Renal pelvis (tissue), 12 donors: ENCODE measurements at places on chromosomes 6 and 20. TPM values are rescaled to one million over a fixed set of nuclear protein-coding genes. Genes with fewer than 3 reads are reported as not detected.
A peak's percentile ranks its signal among the peaks of the same experiment; 100 is the strongest.

GRCh38 chr6:163745536-163746400, 331.2 kb downstream of the QKI start:
- peak; percentile 37 for DNase-seq

DNA sequence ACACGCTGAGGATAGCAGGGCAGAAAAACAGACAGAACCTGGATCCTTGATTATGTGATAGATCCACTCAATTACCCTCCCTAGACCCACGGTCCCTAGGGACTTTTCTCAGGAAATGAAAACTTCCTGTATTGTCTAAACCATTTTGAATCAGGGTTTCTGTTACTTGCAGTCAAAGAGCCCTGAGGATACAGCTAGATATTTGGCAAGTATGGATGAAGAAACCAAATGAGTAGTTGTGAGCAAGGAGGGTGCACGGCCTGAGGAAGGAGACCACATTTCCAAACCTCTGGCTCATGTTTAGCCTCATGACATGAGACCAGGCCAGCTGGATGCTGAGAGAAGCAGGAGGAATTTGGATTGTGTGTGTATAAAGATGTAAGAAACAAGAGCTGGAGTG, 91.6 kb downstream of the MRPL14 start:
- no peak for DNase-seq

- no peak for DNase-seq
Measured at GRCh38 chr6:147023581-147023980, 180.6 kb upstream of the STXBP5 start.

DNA sequence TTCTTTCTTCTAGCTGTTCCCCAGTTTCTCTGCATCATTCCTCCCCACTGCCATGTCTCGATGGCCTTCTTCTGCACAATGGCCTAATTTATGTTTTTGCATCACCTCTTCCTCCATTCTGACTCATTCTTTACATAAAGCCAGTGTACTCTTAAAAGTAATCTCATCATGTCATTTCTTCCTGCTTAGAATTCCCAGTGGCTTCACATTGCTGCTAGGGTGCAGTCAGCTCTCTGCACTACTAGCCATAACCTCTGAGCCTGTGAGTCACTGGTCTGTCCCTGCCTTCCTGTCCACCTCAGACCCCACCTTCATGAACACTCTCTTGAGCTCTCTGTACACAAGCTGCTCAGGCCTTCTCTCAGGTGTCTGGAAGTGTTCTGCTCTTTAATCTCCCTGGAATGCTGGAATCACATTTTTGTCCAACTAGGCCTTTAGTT, 24.1 kb upstream of the TRIM27 start:
- DNase-seq, result no peak

DNA sequence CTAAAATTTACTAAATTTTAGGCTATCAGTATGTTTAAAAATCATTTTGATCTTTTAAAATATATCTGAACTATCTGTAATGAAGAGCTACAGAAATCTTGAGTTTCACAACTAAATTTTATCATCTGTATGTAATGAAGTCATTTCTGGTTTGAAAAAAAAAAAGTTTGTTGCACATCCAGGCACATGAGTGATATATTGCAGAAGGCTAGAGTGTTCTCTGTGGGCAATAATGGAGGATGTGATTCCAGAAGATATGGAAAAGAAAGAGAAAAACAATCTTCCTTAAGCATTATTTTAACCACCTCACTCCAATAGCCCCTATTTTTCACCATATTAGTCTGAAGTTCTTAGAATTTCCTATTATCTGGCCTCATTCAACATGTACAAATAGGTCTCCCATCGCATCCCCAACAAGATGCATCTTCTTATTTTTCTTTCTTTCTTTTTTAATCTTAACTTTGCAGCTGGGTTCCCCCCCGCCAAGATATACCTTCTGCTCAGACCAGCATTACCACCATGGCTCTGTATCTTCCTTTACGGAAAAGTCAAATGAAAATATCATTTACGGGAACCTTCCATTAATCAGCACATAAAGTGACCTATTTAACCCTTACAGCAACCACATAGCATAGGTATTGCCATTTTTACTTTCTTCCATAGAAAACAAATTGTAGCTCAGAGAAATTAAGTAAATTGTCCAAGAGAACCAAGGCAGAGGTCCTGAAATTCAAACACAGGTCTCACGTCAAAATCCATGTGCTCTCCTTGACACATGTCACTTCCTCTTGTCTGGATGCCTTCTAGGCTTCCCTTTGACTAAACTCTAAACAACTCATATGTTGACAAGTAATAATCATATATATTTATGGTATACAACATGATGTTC, 116.9 kb downstream of the KIF13A start:
- DNase-seq, result no peak

DNA sequence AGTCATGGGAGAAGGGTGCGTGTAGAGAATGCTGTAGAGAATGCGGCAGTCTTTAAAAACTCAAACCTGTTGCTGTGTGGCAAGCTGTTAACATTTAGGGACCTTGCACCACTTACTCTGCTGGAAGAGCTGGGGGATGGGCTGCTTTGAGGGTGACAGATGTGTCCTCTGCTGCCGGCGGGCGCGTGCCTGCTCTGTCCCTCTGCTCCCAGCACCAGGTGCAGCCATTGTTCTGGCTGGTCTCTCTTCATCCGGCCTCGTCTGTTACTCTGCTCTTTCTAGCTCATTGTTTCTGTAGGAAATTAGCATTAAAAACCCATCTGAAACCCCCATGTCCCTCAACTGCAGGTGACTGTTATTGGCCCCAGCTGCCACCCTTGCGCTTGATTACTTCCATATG, 78.5 kb downstream of the CBFA2T2 start:
- peak; percentile 27 for DNase-seq

DNA sequence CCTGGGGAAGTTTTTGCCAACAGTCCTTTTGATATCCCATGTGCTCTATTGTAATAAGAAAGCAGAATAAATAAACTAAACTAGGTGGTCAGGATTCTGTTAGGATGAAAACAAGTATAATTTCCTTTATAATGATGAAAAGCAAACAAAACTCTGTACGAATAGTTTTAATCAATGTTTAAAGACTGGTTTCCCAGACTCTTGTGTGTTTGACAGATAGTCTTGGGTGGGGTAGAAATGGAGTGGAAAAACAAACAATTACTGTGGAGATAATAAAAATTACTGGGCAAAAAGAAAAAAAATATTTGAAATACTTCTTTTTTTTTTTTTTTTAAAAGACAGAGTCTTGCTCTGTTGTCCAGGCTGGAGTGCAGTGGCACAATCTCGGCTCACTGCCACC, 152.1 kb upstream of the FLRT3 start:
- no peak for DNase-seq

- no peak for DNase-seq
Measured at GRCh38 chr6:75870389-75870788, 121.3 kb downstream of the MYO6 start.

GRCh38 chr20:20342066-20342465, 25.8 kb upstream of the INSM1 start:
- no peak for DNase-seq

DNA sequence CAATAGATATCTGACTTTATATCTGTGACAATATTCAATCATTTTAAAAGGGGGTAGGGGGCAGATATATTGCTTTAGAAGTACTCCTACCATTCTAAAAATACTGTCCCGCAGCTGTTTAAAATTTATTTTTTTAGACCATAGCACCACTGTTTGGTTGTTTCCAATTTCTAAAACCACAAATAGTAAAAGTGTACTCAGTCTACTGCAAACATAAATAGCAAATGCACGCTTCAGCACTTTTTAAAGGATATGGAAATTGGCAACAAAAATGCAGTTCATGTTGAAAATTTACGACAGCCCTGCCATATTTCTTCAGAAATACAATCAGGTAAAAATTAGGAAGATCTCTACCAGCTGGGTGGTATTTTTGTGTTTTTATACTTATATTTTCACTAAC, 132.0 kb upstream of the RUNX2 start:
- DNase-seq, result no peak

- DNase-seq, result no peak
Measured at GRCh38 chr6:148407372-148407771, 64.7 kb downstream of the SASH1 start.

PAK5 gene
- 0.52 TPM for polyA plus RNA-seq

FABP7 gene
- 0.22 TPM for polyA plus RNA-seq

ANGPT4 gene
- polyA plus RNA-seq, result 0.18 TPM
